T-helper 22 cell (primary cell): ENCODE measurements at places on chromosomes 13 and 19.

- no peak for DNase-seq
These were observed 634.5 kb downstream of the LIG4 start for GRCh38 chr13:107580741-107581412.

- DNase-seq: peak; percentile 37
These were observed 60.9 kb downstream of the WDFY2 start for GRCh38 chr13:51645154-51645650.

DNA sequence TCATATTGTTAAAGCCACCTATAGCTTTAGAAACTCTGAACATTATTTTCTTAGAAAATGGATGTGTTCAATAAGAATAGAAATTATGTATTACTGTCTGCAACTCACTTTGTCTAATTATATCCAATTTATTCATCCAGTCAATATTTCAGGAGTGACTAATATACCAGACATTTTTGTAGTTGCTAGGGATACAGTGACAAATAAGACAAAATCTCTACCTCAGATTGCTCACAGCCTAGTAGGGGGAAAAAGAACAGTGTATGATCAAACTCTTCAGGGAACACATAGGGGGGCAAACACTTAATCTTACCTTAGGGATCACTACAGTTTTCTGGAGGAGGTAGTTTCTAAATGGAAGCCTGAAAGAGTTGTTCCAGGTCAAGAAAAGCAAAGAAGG lies 8.6 kb downstream of the BRCA2 start:
- no peak for DNase-seq

DNA sequence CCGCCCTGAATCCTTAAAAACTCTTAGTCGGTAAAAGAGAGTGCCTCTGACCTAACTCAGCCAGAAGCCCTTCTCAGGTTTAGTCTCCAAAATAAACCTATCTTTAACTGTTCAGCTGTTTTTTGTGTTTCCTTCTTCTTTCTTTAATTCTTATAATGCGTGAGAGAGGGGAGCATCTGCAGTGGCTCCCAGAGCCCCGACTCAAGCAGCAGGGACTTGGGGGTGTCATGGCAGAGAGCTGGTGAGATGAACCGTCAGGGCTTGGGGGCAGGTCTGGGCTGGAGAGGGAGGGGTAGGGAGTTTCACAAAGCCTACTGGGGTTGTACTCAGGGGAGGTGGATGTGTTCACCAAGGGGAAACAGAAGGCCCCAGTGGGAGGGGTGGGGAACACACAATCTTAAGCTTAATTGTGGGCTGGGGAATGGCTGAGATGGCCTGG lies 16.8 kb upstream of the SIGLEC6 start:
- no peak for DNase-seq
